Activated CD4-positive, alpha-beta T cell treated with anti-CD3 and anti-CD28 coated beads, Interleukin-2, amount 50 U/mL, for 24 hours (primary cell): ENCODE measurements at places on chromosomes 4 and X.

GRCh38 chrX:97639526-97639925 lies 755.8 kb downstream of the RPA4 start:
- no peak for DNase-seq

- no peak for DNase-seq
Observed at GRCh38 chr4:7893539-7893938, 46.1 kb downstream of the AFAP1 start.

- no peak for DNase-seq
Observed at GRCh38 chr4:1031956-1032795, 20.8 kb downstream of the FGFRL1 start.

DNA sequence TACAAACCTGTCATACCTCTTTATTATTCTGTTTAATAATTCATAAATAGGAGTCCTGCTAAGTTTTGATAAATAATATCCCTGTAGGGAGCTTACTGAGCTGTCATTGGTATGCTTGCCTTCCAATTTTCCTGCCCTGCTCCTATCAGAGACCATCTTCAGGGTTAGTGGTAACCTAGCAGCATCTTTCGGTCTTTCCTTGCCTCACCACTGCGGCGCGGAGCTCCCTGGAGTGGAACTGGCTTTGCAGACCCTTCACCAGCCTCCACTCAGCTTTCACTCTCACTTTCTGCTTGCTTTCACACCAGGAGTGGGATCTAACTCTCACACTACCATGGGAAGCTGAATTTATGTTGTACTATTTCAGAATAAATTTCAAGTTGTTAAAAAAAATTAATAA lies 481.7 kb upstream of the ATOH1 start:
- DNase-seq: no peak

DNA sequence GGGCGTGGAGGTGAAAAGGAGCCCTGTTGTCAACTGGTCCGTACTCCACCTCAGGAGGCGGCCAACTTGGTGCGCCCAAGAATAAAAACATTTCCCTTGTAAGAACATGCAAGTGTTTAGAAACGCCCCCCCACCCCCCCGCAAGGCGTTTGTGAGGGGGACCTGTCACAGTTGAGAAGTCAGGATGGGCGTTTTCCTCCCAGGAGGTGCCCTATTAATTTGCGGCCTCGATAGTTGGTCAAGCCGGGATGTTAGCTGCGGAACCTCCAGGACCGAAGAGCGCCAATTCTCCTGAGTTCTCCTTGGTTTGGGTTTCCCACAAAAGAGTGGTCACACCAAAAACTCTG lies 651 bp upstream of the SAP30 start:
- DNase-seq: no peak

- no peak for DNase-seq
Observed at GRCh38 chr4:71769434-71769833, 14.4 kb downstream of the GC start.

DNA sequence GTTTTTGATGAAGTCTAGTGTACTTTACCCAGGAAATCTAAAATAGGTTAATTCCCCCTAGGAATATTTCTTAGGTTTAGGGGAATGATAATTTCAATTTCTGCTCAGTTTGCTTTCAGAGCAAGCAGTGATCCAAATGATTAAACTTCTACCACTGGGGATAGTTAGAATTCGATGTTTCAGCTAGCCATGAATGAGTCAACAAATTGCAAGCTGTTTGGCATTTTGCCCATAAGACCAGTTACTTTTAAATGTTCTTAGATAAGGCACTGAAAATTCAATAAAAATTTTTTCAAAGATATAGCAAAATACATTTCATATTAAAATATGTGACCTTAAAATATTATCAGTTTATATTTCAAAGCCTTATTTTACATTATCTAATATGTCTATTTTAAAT lies 993.6 kb downstream of the ARAP2 start:
- DNase-seq: no peak

GRCh38 chr4:27318740-27319139 lies 458.1 kb downstream of the STIM2 start:
- no peak for DNase-seq

DNA sequence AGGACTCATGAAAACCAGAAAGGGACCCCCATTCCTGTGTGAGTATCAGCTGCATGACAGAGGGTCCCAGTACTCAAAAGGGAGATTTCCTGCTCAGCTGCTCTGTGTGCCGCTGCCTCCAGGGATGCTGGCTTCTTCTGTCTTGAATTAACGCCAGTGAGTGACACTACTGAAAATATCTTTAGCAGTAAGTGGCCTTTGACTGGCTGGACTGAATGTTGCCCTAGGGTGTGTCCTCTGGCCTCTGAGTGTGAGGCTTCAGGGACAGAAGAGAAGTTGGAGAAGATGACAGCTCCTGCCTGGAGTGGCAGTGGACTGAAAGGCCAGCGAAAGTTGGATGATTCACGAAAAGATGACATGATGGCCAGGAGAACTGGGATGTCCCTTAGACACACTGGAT lies 95.4 kb downstream of the LIMCH1 start:
- DNase-seq: no peak

DNA sequence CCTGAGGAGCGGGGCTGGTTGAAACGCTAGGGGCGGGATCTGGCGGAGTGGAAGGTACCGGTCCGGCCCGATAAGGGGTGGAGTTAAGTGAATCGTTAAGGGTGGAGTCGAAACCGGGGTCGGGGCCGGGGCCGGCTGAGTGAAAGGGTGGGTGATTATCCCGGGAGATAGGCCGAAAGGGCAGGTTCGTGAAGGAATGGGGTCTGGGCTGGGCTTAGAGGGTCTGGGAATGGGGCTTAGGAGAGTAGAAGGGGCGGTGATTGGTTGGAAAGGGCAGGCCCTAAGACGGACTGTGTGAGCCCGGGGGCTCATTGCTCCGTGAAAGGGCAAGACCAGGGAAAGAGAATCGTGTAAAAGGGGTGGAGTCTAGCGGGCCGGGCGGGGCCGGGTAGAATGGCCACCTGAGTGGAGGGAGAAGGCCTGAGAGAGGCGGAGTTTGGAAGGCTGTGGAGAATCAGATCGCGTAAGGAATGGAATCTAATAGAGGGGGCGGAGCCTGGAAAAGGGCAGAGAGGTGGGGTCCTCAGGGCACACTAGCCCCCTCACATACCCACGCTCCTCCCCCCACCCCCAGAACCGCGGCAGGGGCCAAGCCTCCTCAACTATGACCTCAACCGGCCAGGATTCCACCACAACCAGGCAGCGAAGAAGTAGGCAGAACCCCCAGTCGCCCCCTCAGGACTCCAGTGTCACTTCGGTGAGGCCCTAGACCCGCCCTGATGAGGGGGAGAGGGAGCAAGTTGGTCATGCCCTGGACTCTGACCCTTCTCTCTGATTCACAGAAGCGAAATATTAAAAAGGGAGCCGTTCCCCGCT lies 430 bp downstream of the HDAC6 start:
- DNase-seq: peak; percentile 43
